ENCODE measurements at places on chromosomes 2 and 18.

DNA sequence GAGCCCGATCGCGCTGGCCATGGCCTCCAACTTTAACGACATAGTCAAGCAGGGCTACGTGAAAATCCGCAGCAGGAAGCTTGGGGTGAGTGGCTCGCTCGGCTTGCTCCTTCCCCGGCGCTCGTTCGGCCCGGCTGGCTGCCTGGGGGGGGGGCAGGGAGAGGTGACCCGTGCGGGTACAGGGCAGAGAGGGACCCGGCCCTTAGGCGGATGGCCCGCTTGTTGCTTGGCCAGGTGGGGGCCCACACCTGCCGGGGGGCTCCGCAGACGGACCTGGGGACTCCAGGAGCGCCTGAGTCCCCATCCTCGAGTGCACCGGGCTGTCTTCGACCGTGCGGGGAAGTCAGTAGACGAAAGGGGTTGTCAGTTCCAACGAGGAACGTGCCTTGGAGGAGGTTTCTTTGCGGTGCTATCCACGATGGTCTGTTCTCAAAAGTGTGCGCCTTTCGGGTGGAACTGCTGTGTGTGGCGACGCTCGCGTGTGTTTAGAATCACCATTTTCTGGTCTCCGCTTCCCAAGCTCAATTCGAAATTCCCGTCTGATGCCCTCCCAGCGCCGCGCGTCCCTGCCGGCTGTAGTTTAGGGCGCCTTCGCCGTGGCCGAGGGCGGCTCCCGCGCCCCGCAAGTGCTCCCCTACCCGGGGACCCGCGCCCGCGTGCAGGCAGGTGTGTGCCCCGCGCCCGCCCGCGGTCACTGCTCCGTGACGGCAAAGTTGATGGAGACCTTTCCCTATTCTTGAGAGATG is 711 bp downstream of the DOK6 start:
- no peak for DNase-seq

DNA sequence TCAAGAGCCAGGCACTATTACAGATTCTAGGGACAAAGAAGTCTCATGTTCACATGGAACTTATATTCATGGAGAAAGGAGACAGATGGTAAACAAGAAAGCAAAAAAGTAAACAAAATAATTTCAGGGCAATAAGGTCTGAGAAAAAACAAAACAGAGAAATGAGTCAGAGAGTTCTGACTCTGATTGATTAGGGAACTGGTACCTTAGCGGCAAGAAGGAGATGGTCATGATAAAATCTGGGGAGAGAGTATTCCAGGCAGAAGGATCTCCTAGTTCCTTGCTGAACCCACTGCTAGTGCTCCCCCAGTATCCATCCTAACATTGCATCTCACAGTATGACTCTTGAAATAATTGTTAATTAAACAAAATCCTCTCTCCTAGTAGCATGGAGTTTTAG is 161.8 kb upstream of the KLF7 start:
- no peak for DNase-seq

DNA sequence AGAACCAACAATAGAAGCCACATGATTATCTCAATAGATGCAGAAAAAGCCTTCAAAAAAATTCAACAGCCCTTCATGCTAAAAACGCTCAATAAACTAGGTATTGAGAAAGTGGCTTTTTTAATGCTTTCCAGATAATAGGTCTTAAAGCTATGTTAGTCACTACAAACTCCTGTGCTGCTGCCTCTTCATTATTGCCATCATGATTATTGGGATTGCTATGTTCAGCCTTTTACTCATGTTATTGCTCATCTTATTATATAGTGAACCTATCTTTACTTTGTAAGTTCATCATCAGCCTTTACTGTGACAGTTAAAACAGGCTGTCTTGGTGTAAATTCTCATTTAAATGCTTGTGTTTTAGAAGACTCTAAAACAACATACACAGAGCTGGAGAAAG is 1557.2 kb upstream of the ZEB2 start:
- no peak for DNase-seq

DNA sequence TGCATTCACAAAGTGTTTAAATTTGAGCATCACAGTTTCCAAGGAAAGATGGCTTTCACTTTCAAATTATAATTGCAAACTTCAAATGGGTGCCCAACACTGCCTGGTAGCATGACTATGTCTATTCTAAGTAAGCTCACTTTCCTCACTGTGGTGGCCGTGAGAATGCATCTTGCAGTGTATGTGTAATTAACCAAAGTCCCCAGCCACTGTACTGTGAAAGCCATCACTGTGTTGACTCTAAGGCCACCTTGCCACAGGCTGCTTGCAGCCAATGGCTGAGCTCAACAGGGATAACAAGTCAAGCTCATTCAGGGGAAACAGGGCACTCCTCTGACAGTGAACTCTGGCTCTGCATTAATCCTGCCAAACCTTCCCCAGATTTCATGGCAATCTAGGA is 43.3 kb upstream of the LGALSL start:
- no peak for DNase-seq

DNA sequence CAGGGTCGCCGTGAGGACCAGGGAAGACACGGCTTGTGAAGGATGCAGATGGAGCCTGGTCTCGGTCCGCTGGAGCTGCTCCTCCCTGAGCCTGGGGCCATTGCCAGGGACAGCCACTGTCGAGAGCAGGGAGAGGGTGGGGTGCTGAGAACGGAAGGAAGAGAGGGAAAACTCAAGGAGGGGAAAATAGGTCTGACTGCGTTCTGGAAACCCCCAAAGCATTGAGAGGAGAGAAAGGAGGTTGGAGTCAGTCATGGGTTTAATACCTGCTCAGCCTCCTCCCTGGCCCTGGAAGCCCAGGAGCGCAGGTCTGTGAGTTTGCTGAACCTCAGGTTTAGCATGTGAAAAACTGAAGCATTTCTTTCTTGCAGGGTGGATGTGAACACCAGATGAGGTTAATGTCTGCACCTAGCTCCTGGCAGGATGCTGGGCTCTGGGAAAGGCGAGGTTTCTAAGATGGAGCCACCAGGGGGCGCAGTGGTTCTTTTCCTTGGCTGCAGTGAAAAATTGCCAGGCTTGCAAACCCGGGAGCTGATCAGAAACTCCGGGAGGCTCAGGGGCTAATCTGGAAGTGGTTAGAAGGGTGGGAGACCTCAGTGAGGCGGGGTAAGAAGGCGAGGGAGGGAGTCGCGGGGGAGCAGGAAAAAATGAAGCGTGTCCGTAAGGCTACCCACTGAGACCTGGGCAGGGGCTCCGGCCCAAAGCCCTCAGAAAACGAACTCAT is 33.6 kb upstream of the RNF149 start:
- no peak for DNase-seq
